ENCODE measurements at places on chromosomes 5 and 9.

- DNase-seq: peak; percentile 76
Observed at GRCh38 chr9:93111371-93112115, 15.5 kb downstream of the CARD19 start.

DNA sequence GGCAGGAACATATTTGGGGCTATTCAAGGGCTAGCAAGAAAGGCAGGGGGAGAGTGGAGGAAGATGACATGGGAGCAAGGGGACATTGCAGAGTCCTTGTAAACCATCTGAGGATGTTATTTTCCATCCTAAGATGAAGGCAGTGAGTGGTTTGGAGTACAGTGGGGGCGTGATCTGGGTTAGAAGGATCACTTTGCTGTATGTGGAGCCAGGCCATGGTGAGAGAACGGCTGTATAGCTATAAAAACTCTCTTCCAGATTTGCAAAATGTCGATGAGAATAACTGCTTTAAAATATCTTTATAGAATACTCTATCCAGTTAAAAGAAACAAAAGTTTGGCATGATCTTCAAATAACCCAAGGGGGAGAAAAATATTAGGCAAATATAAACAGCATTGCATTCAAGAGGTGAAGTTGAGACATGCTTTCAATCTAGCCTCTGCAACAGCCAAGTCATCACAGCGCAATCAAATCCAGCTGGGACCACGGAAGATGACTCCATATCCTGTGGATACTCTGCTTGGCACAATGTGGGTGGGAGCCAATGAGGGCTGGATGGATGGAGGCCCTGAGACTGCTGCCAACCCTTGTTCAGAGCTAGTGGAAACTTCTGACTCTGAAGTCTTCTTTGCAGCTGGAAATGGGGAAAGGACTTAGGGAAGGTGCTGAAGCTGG, 111.5 kb upstream of the BASP1 start:
- no peak for DNase-seq

GRCh38 chr9:83219154-83219923, 156.4 kb upstream of the RASEF start:
- peak; percentile 88 for DNase-seq

DNA sequence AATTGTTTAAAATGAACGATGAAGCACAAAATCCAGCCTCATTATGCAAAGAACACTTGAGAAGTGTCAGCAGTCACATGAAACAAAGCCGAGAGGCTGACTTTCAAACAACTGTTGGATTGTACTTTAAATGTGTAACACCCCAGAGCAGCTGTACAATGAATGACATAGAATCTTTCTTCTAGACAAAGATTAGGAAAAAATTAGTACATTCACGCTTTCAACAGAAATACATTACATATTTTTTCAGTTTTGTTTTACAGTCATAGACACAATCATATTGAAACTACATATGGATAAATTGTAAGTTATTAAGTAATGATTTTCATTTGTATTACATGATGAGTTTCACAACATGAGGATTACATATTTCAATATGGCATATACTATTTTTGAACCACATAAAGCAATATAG, 10.6 kb upstream of the AGXT2 start:
- no peak for DNase-seq

DNA sequence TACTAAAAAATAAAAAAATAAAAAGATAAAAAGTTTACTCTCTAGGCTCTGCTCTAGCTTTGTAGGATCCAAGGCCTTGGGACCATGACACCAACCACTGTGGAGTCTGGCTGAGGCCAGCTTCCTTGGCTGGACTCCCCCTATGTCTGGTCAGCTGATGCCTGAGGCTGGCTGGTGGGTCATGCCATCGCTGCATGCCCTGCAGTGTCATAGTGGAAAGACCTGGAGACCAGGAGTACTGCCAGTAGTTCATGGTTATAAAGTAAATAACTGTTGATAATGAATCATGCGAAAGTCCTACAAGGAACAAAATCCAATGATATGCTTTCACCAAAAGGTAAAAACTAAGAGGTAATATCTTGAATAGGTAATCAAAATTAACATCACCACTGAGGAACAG, 43.2 kb downstream of the GARNL3 start:
- DNase-seq: peak; percentile 72

DNA sequence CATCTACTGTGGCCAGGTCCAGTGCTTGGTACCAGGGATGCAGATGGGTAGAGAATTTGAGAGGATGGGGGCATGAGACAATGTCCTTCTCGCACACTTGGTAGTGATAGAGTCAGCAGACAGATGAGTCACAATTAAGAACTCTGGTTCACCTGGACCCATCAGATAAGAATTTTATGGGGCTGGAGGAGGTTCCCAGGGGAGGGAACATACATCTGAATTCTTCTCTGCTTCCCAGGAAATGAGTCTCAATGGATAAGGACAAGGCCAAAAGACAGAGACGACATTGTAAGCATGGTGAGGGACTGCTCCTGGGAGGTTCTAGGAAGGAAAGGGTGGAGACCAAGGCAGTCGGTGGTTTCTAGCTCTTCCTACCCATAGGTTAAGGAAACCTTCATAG, 5.3 kb downstream of the SLC4A9 start:
- DNase-seq: no peak

DNA sequence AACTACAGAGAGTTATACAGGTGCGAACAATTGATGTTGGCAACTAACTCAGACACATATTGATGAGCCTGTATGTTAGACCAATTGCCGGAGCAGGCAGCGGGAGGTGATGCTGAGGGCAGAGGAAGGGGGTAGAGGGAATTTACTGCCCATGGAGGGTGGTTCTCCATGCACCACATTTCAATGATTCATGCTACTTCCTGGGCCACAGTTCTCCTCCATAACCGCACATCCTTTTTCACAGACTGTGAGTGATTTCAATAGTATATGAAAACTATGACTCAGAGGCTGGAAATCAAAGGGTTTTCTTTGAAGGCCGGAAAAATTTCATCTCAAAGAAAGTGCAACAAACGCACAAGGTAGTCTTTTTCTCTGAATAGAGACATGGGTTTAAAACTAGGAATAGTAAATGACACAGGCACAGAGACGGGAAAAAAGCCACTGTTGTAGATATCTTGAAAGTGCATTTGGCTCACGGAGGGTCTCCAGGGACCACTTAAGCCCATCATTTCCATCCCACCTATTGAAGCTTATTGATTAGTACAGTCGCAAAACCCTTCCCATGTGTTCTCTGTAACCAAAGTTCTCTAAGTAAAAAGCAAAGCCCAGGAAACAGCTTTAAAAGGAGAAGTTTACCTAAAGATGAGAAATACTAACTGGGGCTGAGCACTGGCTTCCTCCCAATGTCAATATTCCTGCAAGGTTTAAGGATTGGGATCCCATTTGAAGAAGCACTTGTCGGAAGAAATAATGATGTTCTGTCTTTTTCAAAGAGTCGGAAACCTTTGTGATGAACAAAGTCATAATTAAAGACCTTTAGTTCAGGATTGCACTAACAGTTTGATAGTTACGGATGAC, 28.0 kb upstream of the ADAM19 start:
- no peak for DNase-seq

GRCh38 chr5:138022912-138023311, 10.0 kb downstream of the FAM13B start:
- DNase-seq: no peak

GRCh38 chr5:151770383-151771258, 1.1 kb upstream of the G3BP1 start:
- DNase-seq: peak; percentile 80

- DNase-seq: no peak
Observed at GRCh38 chr5:132002757-132003156, 8.7 kb downstream of the ACSL6 start.

DNA sequence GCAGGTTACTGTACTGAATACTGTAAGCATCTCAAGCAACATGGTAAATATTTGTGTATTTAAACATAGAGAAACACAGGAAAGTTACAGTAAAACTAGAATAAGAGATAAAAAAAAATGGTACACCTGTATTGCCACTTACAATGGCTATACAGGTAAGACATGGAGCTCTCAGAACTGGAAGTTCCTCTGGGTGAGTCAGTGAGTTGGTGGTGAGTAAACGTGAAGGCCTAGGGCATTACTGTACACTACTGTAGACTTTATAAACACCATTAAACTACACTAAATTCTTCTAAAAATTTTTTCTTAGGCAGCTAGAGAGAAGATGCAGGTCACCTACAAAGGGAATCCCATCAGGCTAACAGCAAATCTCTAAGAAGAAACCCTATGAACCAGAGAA, 872.9 kb downstream of the TAF11L14 start:
- DNase-seq: no peak

- no peak for DNase-seq
Observed at GRCh38 chr9:83425240-83425639, 113.0 kb downstream of the FRMD3 start.

GRCh38 chr9:94745806-94746540, 19.5 kb downstream of the AOPEP start:
- DNase-seq: no peak

DNA sequence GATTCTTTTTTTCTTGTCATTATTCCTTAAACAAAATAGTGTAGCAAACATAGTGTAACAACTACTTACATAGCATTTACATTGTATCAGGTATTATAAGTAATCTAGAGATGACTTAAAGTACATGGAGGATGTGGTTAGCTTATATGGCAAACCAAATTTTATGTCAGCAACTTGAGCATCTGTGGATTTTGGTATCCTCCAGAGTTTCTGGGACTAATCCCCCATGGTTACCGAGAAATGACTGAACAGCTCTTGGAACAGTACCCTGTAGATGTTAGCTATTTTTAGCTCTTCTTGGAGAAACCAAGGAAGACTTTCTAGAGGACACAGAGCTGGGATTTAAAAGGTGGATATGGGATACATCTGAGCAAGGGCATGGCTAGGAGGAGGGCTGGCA, 157.6 kb upstream of the KLF4 start:
- no peak for DNase-seq

DNA sequence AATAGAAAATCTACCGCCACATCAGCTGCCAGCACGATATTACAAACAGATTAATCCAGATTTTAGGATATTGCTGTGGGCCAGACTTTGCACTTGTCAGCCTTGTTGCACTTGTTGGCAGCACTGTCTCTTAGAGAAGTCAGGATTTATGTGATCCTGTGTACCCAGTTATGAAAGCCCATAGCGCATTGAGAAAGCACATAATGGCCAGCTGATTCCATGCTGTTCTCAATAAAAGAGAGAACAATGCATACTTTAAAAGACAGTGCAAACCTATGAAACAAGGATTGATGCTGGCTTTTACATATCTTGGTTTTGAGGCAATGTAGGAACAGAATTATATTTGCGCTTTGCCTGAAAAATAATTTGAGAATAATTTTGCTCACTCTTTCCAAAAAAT, 140.8 kb downstream of the CEP120 start:
- DNase-seq: no peak

- DNase-seq: no peak
Observed at GRCh38 chr5:548256-548655, 24.0 kb upstream of the SLC9A3 start.

DNA sequence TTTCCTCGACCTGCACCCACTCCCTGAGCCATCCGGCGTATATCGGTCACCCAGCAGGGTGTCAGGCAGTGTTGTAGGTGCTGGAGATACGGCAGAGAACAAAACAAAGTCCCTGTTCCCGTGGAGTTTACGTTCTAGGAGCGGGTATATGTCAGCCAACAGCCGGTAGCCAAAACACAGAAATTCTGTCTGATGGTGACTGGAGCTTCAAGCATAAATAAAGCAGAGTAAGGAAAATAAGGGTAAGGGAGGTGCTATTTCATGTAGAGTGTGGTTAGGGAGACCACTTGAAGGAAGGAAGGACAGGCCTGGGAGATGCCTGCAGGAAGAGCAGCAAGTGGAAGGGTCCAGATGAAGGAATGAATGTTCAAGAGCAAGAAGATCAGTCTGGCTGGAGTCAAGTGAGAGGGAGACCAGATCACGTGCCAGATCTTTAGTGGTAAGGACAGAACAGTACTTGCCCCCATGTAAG, 783 bp upstream of the ZFR start:
- no peak for DNase-seq

DNA sequence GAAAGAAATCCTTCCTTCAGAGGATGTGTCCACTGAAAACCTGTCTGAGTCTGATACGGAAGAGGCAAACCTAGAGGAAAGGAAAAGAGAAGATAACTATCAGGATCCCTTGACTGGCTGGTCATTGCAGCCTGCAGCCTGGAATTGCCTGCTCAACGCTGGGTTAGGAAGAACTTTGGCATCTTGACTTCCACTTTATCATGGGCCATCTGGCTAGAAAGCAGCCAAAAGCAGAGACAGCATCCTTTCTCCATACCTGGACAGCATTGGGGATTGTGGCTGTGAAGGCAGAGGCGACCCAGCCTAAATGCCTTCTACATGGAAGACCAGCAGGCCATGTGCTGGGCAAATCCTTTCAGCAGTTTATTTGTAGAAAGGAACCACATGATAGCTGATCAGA, 58.7 kb upstream of the PTPN3 start:
- no peak for DNase-seq

DNA sequence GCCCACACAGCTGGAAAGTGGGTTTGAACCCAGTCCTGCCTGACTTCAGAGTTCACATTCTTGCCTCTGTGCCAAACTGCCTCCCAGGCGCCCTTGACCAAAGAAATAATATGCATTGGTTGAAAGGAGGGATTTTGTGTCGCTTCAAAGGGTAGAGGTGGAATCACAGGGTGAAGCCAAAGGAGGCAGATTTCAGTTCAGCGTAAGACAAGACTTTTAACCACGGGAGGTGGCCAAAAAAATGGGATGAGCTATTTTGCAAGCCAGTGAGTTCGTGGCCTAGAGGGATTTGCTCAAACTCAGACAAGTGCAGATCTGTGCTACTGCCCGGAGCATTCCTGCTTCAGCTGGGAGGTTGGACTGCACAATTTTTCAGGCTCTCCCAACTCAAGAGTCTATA, 57.6 kb upstream of the RANBP3L start:
- peak; percentile 27 for DNase-seq

DNA sequence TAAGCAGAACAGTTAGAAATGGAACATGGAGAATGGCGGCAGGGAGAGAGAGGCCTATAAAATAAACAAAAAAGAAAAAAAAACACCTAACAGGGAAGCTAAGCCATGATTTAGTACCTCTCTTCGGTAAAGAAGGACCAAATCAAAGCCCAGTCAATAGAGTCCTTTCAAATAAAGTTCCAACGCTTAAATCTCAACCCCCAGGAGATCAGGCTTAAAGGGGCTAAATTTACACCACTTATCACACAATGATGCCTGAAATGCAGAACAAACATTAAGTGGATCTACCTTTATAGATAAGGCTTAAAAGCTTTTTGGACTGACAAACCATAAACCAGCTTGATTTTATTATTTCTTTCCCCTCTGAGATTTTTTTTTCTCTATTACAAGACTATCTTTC, 66.3 kb downstream of the PRELID2 start:
- no peak for DNase-seq

DNA sequence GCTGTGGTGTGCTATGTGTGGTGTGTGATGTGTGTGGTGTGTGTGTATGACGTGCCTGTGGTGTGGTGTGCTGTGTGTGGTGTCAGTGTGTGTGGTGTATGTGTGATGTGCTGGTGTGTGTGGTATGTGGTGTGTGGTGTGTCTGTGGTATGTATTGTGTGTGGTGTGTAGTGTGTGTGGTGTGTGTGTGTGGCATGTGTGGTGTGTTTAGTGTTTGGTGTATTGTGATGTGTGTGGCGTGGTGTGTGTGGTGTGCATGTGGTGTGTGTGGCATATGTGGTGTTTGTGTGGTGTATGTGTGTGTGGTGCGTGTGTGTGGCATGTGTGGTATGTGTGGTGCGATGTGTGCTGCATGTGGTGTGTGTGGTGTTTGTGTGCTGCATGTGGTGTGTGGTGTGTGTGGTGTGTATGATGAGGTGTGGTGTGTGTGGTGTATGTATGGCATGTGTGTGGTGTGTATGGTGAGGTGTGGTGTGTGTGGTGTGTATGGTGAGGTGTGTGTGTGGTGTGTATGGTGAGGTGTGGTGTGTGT, 18.3 kb upstream of the RNU6ATAC start:
- DNase-seq: peak; percentile 45

All from adrenal gland (tissue), 19 donors.